Stimulated activated CD8-positive, alpha-beta memory T cell treated with anti-CD3 and anti-CD28 coated beads, Interleukin-2, amount 100 ng/mL, for 1 hour (primary cell): ENCODE measurements at places on chromosomes 2 and 18.

GRCh38 chr18:79698668-79699335 is 19.2 kb downstream of the CTDP1 start:
- DNase-seq = no peak

GRCh38 chr2:1814061-1814460 is 69.7 kb upstream of the PXDN start:
- no peak for DNase-seq

- no peak for DNase-seq
Observed at GRCh38 chr2:204086167-204086566, 149.6 kb downstream of the ICOS start.

GRCh38 chr2:185484602-185485001 is 254.0 kb upstream of the FSIP2 start:
- DNase-seq = no peak

DNA sequence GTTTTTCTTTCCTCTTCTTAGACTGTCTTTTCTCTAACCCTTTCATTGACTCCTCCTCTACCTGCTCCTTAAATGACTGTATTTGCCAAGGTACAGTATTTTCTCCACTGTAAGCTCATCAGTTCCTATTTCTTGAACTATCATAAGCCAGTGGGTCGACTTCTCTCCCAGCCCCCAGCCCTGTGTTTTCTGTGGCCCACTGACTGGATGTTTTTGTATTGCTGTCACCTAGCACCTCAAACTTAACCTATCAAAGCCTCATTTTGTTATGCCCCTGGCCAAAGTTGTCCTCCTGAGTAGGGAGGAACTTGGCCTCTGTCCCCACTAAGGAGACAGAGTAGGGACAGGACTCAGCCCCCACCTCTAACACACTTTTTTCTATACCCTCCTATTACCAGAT is 65.4 kb upstream of the CABLES1 start:
- DNase-seq = no peak
